ENCODE measurements at places on chromosomes 7 and 10. TPM values are rescaled to one million over a fixed set of nuclear protein-coding genes. Genes with fewer than 3 reads are reported as not detected.

GRCh38 chr7:25759748-25760147 is 392.2 kb upstream of the NFE2L3 start:
- no peak overlapping the region for H3K4me3 ChIP-seq
- no peak overlapping the region for H3K27ac ChIP-seq
- H3K4me1 ChIP-seq, result no peaks in the 10 kb centered on the region
- H3K36me3 ChIP-seq, result no peaks in the 10 kb centered on the region

DNA sequence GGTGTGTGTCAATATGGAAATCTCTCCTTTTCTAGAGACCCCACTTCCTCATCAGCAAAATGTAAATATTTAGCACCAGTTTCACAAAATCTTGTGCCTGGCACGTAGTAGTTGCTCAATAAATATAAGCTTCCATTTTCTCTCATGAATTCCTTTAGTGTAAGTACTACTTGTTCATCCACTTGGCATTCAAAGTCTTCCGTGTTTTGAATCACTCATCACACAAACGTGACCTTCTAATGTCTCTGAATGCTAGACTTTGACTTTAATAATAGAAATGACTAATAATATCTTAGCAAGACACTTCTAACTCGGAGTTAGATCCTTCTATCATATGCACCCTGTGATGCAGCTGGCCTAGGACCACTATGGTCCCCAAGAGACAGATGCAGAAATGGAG is 168.7 kb upstream of the ZNF32 start:
- peaks cover 2% of the 10 kb centered on the region for H3K27me3 ChIP-seq
- no peaks in the 10 kb centered on the region for H3K36me3 ChIP-seq
- H3K27ac ChIP-seq, result no peak overlapping the region
- no peak overlapping the region for H3K4me3 ChIP-seq
- DNase-seq, result no peak
- peaks cover 4% of the 10 kb centered on the region for H3K4me1 ChIP-seq

- no peaks in the 10 kb centered on the region for H3K4me1 ChIP-seq
- no peak overlapping the region for H3K4me3 ChIP-seq
- no peaks in the 10 kb centered on the region for H3K27me3 ChIP-seq
- no peak for DNase-seq
- no peak overlapping the region for H3K27ac ChIP-seq
- no peaks in the 10 kb centered on the region for H3K36me3 ChIP-seq
Observed at GRCh38 chr10:130438861-130439260, 302.7 kb downstream of the GLRX3 start.

- H3K27ac ChIP-seq, result peak overlapping the region; percentile 58
- DNase-seq, result no peak
- no peak overlapping the region for H3K4me3 ChIP-seq
- peaks cover 21% of the 10 kb centered on the region for H3K4me1 ChIP-seq
Observed at GRCh38 chr10:98258683-98259454, 9.1 kb downstream of the LOXL4 start.

DNA sequence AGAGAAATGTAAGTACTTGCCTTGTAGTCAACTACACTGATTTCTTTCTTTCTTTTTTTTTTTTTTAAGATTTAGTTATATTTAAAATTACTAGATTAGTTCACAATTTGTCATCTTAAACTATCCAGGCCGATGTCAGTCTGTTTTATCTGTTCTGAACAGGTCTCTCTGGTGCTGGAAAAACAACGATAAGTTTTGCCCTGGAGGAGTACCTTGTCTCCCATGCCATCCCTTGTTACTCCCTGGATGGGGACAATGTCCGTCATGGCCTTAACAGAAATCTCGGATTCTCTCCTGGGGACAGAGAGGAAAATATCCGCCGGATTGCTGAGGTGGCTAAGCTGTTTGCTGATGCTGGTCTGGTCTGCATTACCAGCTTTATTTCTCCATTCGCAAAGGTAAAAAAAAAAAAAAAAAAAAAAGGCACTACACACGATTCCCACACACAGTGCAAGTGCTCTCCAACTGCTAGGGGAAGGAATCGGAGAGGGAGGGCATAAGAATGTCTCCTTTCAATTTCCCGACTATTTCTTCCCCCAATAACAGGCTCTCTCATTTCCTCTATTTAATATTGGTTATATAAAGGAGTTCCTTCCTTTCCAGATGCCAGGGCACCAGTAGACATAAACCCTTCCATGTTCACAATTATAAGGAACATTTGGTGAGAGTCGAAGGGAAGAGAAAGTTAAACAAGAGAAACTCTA is 53.4 kb downstream of the PAPSS2 start:
- no peak overlapping the region for H3K27ac ChIP-seq
- no peak overlapping the region for H3K4me3 ChIP-seq
- H3K36me3 ChIP-seq, result no peaks in the 10 kb centered on the region
- H3K27me3 ChIP-seq, result no peaks in the 10 kb centered on the region
- H3K4me1 ChIP-seq, result peaks cover 8% of the 10 kb centered on the region
- no peak for DNase-seq

DNA sequence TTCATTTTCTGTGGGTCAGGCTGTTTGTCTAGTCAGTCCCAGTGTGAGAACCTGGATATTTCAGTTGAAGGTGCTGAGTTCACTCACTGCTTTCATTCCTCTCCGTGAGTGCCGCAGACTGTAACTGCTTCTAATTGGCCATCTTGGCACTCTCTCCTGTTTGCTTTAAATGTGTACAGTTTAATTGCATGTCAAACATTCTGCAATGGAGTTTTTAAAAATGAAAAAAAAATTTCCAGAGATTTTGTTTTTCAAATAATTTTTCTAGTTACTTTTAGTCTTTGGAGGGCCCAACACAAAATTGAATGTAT is 87.8 kb downstream of the CCSER2 start:
- no peaks in the 10 kb centered on the region for H3K4me1 ChIP-seq
- H3K27ac ChIP-seq, result no peak overlapping the region
- no peaks in the 10 kb centered on the region for H3K36me3 ChIP-seq
- H3K27me3 ChIP-seq, result no peaks in the 10 kb centered on the region
- H3K4me3 ChIP-seq, result no peak overlapping the region
- no peak for DNase-seq

- no peaks in the 10 kb centered on the region for H3K27me3 ChIP-seq
- H3K4me1 ChIP-seq, result no peaks in the 10 kb centered on the region
- H3K36me3 ChIP-seq, result no peaks in the 10 kb centered on the region
- no peak overlapping the region for H3K4me3 ChIP-seq
- no peak overlapping the region for H3K27ac ChIP-seq
Observed at GRCh38 chr7:7821517-7821916, 103.1 kb upstream of the RPA3 start.

DNA sequence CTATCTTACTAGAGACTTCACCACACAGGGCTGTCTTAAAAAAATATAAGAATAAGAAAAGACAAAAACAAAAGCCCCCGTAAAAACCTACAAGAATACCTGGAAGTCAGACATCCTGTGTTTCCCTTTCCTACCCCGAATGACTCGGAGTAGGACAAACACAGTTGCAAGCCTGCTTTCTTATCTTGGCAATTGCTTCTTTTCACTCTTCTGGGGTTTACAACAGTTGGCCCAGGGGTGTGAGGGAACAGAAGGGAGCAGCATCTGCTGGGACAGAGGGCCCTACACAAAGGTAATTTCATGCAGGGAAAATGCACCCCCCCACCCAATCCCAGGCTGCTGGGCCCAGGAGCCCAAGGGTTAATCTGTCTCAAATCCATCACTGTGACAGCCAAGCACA is 220.6 kb downstream of the ARHGAP12 start:
- H3K27me3 ChIP-seq, result no peaks in the 10 kb centered on the region
- DNase-seq, result no peak
- peak overlapping the region; percentile 94 for H3K27ac ChIP-seq
- H3K4me1 ChIP-seq, result peaks cover 69% of the 10 kb centered on the region
- H3K36me3 ChIP-seq, result no peaks in the 10 kb centered on the region
- peak overlapping the region; percentile 72 for H3K4me3 ChIP-seq

DNA sequence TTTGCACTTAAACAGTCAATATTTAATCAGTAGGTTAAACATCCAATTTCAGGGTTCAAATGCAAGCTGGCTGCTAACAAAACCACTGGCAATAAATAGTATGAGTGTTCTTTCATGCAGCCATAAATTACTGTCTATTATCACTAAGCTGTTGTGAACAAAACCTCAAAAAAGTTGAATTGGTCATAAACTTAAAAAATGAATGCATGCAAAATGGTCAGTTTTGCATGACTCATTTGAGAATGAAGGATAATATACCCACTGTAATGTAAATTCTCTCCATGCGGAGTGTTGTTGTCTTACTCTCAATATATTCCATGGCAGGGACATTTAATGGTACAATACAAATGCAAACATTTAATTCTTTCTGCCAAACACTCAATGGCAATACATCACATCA is 226.4 kb downstream of the MAGI2 start:
- no peak overlapping the region for H3K4me3 ChIP-seq
- H3K36me3 ChIP-seq, result no peaks in the 10 kb centered on the region
- DNase-seq, result no peak
- no peak overlapping the region for H3K27ac ChIP-seq
- H3K4me1 ChIP-seq, result no peaks in the 10 kb centered on the region

GRCh38 chr10:96513305-96513697 is 425 bp downstream of the TLL2 start:
- peaks cover 21% of the 10 kb centered on the region for H3K4me1 ChIP-seq
- no peak for DNase-seq
- peak overlapping the region; percentile 75 for H3K4me3 ChIP-seq
- H3K27ac ChIP-seq, result no peak overlapping the region
- peaks cover 76% of the 10 kb centered on the region for H3K27me3 ChIP-seq
- H3K36me3 ChIP-seq, result no peaks in the 10 kb centered on the region

DNA sequence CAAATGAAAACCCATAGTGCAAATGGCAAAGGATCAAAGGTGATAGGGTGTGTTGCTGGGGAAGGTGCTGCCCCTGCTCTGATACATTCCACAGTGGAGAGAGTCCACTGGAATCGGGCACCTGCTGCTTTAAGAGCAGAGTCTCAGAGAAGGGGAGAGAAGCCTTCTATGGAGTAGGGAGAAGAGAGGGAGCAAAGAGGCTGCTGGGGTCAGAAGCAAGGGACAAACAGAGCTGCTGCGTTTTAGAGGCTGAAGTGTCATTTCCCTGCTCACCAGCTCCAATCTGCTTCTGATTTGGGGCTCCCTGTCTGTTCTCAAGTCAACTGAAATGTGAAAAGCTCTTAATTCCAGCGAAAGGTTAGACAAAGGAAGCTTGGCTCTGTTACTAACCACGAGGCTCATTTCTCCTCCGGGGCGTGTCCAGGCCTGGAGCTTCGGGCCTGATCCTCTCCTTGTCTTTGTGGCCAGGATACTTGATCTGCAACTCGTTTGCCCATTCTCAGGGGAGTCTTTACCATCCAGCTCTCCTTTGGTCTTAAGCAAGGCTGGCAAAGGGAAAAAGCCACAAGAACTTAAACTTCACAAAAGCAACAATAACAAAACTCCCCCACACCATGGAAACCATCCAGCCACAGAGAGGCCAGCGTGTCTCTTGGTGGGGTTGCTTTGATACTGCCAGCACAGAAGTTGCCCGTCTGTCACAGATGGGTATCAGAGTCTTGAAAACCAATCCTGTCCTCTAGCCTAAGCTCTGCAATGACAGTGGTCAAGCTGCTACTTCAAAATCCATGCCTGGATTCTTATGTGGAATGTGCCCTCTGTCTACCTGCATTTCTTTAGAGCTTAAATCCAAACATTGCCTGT is 692.6 kb downstream of the SUGCT start:
- H3K4me3 ChIP-seq, result no peak overlapping the region
- DNase-seq, result no peak
- H3K27ac ChIP-seq, result no peak overlapping the region
- H3K27me3 ChIP-seq, result no peaks in the 10 kb centered on the region
- H3K4me1 ChIP-seq, result no peaks in the 10 kb centered on the region
- no peaks in the 10 kb centered on the region for H3K36me3 ChIP-seq

GRCh38 chr7:155296788-155297516 is 726 bp upstream of the INSIG1 start:
- H3K27ac ChIP-seq, result peak overlapping the region; percentile 94
- H3K4me1 ChIP-seq, result peaks cover 53% of the 10 kb centered on the region
- peak; percentile 85 for DNase-seq
- peaks cover 17% of the 10 kb centered on the region for H3K36me3 ChIP-seq
- H3K4me3 ChIP-seq, result peak overlapping the region; percentile 28

DNA sequence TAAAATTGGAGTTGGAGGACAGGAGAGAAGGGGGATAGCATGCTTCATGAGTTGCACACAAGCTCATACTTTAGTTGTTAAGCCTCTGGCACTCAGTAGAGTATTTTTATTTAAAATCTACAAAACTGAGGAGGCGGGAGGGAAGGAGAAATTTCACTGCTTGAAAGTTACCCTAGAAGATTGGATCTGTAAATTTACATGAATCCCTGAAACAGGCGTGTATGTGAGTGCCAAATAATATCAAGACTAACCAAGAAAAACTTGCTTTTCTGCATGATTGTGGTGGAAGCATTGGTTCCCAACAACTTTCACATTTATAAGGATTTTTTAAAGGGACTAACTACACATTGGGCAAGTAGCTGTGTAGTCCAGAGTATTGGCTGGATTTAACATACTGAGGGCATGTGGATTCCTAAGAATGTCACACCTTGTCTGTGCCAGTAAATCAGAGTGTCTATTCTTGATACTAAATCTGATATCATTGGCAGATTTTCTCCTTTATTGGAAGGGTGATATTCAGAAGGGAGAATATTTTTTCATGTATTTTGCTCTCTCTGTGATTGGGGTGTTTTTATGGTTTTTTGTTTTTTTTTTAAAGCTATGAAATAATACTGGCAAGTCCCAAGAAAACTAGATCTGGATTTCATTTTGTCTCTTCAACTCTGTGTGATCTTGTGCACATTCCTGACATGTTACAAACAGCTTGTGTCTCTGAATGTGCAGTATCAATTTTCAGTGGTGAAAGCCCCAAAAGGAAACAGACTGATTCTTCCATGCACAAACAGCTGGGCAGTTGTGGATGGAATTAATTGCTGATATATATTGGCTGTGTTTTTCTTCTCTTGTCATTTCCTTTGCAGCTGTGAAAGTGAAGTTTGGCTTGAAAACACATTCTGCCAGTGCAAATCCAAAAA is 67.2 kb downstream of the ADD3 start:
- peaks cover 96% of the 10 kb centered on the region for H3K4me1 ChIP-seq
- H3K36me3 ChIP-seq, result no peaks in the 10 kb centered on the region
- no peak overlapping the region for H3K27ac ChIP-seq
- no peak overlapping the region for H3K4me3 ChIP-seq

- no peak for DNase-seq
- H3K27ac ChIP-seq, result peak overlapping the region; percentile 86
- peak overlapping the region; percentile 88 for H3K4me3 ChIP-seq
- peaks cover 29% of the 10 kb centered on the region for H3K4me1 ChIP-seq
Observed at GRCh38 chr7:131328377-131329175, 900 bp downstream of the MKLN1 start.

- no peak overlapping the region for H3K27ac ChIP-seq
- H3K27me3 ChIP-seq, result no peaks in the 10 kb centered on the region
- H3K36me3 ChIP-seq, result no peaks in the 10 kb centered on the region
- H3K4me1 ChIP-seq, result no peaks in the 10 kb centered on the region
Observed at GRCh38 chr10:44056967-44057805, 327.7 kb downstream of the CXCL12 start.

PHKG1 gene
- polyA plus RNA-seq, result 1.1 TPM

SAMD8 gene
- 18.8 TPM for polyA plus RNA-seq

ACTR3C gene
- polyA plus RNA-seq, result 0.76 TPM

TIMM23 gene
- polyA plus RNA-seq, result 71.2 TPM

PLA2G12B gene
- polyA plus RNA-seq, result not detected

NPFFR1 gene
- polyA plus RNA-seq, result not detected

ATG9B gene
- polyA plus RNA-seq, result 0.30 TPM

TFAM gene
- polyA plus RNA-seq, result 34.4 TPM

FKBP6 gene
- not detected for polyA plus RNA-seq

DENND2A gene
- not detected for polyA plus RNA-seq
